Psoas muscle (tissue), 8 donors: ENCODE measurements at places on chromosomes 3 and 15. TPM values are rescaled to one million over a fixed set of nuclear protein-coding genes. Genes with fewer than 3 reads are reported as not detected.

Gene LRRIQ4
- not detected for total RNA-seq

Gene HSPBAP1
- total RNA-seq, result 4.8 TPM

Gene CPNE9
- total RNA-seq, result not detected

Gene DAPK2
- total RNA-seq, result 65.6 TPM

Gene CFAP91
- not detected for total RNA-seq

GRCh38 chr15:52677593-52678467, 1.4 kb downstream of the ATOSA start:
- no peaks in the 10 kb centered on the region for H3K36me3 ChIP-seq
- DNase-seq, result peak; percentile 80
- H3K4me1 ChIP-seq, result peaks cover 41% of the 10 kb centered on the region
- peak overlapping the region; percentile 93 for H3K4me3 ChIP-seq
- peak overlapping the region; percentile 99 for H3K27ac ChIP-seq

- H3K4me3 ChIP-seq, result no peak overlapping the region
- no peaks in the 10 kb centered on the region for H3K36me3 ChIP-seq
- H3K27ac ChIP-seq, result no peak overlapping the region
- DNase-seq, result no peak
- no peaks in the 10 kb centered on the region for H3K4me1 ChIP-seq
These were observed 368.7 kb upstream of the ARHGEF26 start for GRCh38 chr3:153752405-153753027.

DNA sequence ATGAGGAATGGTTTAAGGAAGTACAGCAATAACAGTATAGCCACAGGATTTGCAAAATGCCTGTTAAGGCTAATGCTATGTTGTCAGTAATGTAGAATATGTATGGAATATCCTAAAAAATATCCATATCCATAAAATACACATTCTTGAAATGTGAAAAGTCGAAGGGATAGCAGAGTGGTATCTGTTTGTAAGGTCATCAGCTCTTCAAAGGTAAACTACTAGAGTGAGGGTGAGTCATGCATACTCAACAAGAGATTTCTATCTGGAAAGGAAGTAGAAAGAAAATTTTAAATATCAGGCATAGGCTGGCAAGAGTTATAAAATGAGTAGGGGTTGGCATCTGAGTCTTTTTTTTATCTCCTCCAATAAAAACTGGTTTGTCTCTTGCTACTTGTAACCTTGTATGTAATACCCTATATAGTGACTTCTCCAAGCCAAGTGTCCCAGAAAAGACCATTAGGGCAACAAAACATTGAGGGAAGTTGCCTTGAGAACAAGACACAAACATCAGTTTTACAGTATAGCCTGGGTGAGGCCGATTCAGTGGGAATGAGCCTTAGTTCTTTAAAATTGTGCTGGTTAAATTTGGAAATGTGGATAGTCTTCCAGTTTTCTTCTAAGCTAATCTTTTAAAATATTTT, 103.1 kb downstream of the SPATA16 start:
- no peaks in the 10 kb centered on the region for H3K27me3 ChIP-seq
- no peaks in the 10 kb centered on the region for H3K36me3 ChIP-seq
- no peak overlapping the region for H3K27ac ChIP-seq
- H3K4me3 ChIP-seq, result no peak overlapping the region
- DNase-seq, result no peak
- no peaks in the 10 kb centered on the region for H3K4me1 ChIP-seq

- peak; percentile 77 for DNase-seq
- H3K27ac ChIP-seq, result peak overlapping the region; percentile 98
- no peaks in the 10 kb centered on the region for H3K27me3 ChIP-seq
- no peaks in the 10 kb centered on the region for H3K36me3 ChIP-seq
These were observed 596 bp upstream of the LIMD1 start for GRCh38 chr3:45593708-45594601.

DNA sequence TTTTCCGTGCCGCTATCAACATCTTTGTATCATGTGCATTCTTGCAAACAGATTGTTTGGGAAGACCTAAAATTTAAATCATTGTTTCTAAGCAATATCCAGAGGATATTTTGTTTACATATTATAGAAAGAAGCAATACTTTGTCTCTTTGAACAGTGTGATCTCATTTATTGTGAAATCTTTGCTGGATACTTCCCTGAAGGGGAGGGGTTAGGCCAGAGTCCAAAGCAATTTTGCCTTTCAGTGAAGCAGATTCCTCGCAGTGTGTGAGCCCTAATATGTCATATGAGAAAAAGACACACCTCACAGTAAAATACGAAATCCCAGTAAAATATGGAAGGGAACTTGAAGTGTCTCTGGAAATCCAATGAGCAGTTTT, 158.7 kb upstream of the SLCO3A1 start:
- peak overlapping the region; percentile 74 for H3K27ac ChIP-seq
- H3K4me1 ChIP-seq, result no peaks in the 10 kb centered on the region
- H3K27me3 ChIP-seq, result no peaks in the 10 kb centered on the region
- peak; percentile 60 for DNase-seq

DNA sequence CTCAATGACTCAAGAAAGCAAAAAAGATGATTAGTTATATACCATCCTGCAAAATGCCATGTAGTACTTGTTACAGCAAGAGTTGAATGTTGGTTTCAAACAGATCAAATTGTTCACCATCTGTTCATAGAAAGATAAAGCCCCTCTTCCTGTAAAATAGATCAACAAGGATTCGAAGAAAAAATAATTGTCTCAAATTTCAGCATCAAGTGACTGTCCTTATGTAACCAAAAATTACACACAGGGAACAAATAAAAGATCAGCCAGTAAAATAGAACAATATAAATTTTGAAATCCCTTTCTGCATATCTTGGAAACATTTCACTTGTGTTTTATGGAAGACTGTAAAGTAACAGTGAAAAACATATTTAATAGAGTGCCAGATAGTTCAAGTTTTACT, 165.1 kb upstream of the STAC start:
- no peak for DNase-seq
- H3K27me3 ChIP-seq, result no peaks in the 10 kb centered on the region
- no peak overlapping the region for H3K27ac ChIP-seq
- H3K4me1 ChIP-seq, result no peaks in the 10 kb centered on the region
- no peaks in the 10 kb centered on the region for H3K36me3 ChIP-seq

GRCh38 chr3:9930804-9931418, 2.7 kb upstream of the CRELD1 start:
- no peak for DNase-seq
- peaks cover 32% of the 10 kb centered on the region for H3K36me3 ChIP-seq
- H3K4me3 ChIP-seq, result no peak overlapping the region
- H3K27me3 ChIP-seq, result no peaks in the 10 kb centered on the region

DNA sequence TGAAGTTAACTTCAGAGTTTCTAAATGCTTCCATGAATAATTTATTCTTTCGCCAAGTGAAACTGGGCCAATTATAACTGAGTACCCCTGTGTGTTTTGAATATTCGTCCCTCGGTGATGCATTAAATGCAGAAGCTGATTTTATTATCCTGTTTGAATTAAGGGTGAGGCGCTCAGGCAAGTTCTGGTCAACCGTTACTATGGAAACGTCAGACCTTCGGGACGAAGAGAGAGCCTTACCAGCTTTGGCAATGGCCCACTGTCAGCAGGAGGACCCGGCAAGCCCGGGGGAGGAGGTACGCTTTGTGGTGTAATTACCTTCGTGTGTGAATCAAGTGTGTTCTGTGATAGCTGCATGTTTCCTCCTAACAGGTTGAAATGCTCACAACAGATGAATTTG, 239.8 kb downstream of the ITPR1 start:
- no peaks in the 10 kb centered on the region for H3K27me3 ChIP-seq
- H3K27ac ChIP-seq, result no peak overlapping the region
- no peak for DNase-seq
- H3K4me1 ChIP-seq, result peaks cover 6% of the 10 kb centered on the region

DNA sequence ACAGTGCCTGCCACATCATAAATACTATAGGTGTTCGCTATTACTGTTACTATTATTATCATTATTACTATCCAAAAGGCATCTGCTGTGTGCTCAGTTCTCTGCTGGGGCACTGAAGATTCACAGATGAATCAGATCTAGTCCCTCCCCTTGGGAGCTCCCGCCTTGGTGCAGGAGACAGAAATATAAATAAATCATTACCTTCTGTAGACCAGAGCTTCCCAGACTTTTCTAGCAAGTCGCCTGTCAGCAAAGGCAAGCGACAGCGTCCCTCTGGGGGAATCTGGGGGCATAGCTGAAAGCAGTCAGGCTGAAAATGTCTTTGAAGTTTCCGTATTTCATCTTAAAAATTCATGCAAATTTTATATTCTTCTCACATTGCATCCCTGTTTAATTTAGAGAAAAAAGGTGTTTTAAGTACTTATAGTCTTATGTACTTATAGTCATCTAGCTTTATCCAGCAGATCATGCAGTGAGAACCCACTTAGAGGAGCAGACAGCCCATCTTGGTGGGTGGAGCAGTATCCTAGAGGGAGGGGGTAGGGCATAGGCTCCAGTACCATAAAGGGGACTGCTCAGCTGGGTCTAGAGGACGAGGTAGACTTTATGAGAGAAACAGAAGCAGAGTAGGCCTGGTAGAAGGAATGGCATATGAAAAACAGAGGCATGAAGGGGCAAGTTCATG, 10.4 kb upstream of the BRPF1 start:
- H3K27me3 ChIP-seq, result no peaks in the 10 kb centered on the region
- H3K27ac ChIP-seq, result no peak overlapping the region
- H3K36me3 ChIP-seq, result no peaks in the 10 kb centered on the region
- no peak for DNase-seq

GRCh38 chr3:147390589-147391569, 15.5 kb downstream of the ZIC4 start:
- peaks cover 8% of the 10 kb centered on the region for H3K27me3 ChIP-seq
- no peak overlapping the region for H3K4me3 ChIP-seq
- no peak overlapping the region for H3K27ac ChIP-seq
- no peaks in the 10 kb centered on the region for H3K4me1 ChIP-seq

DNA sequence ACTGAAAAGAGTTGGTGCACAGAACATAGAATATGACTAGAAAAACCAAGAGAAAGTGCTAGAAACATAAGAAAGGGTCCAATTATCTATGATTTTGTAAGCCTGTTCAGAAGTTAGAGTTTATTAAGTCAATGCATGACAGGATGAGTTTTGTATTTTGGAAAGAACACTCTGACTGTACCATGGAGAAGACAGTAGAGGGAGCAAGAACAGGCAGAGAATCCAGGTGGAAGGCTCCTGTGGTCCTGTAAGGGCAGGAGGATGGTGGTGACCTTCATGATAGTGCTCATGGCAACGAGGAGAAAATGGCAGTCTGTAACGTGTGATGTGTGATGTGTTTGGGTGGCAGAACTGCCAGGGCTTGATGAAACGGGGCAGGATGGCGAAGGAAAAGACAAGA, 249.1 kb downstream of the CTNNB1 start:
- H3K4me1 ChIP-seq, result no peaks in the 10 kb centered on the region
- no peaks in the 10 kb centered on the region for H3K27me3 ChIP-seq
- no peak overlapping the region for H3K4me3 ChIP-seq
- DNase-seq, result no peak
- no peaks in the 10 kb centered on the region for H3K36me3 ChIP-seq

- peaks cover 40% of the 10 kb centered on the region for H3K4me1 ChIP-seq
- peak; percentile 75 for DNase-seq
- H3K36me3 ChIP-seq, result no peaks in the 10 kb centered on the region
These were observed 206.7 kb downstream of the THRB start for GRCh38 chr3:24287755-24288450.

GRCh38 chr3:131402391-131403039, 20.9 kb downstream of the NUDT16 start:
- no peak overlapping the region for H3K4me3 ChIP-seq
- H3K27me3 ChIP-seq, result no peaks in the 10 kb centered on the region
- no peaks in the 10 kb centered on the region for H3K36me3 ChIP-seq
- no peak overlapping the region for H3K27ac ChIP-seq
- H3K4me1 ChIP-seq, result no peaks in the 10 kb centered on the region
